ENCODE measurements at places on chromosomes 13 and 19. TPM values are rescaled to one million over a fixed set of nuclear protein-coding genes. Genes with fewer than 3 reads are reported as not detected.

DACH1 gene
- polyA plus RNA-seq = 6.2 TPM

GPR42 gene
- polyA plus RNA-seq = not detected

GRCh38 chr13:40671956-40672764 lies 5.7 kb upstream of the FOXO1 start:
- no peak for DNase-seq

- DNase-seq = no peak
These were observed 957 bp downstream of the NUMBL start for GRCh38 chr19:40689339-40690049.

DNA sequence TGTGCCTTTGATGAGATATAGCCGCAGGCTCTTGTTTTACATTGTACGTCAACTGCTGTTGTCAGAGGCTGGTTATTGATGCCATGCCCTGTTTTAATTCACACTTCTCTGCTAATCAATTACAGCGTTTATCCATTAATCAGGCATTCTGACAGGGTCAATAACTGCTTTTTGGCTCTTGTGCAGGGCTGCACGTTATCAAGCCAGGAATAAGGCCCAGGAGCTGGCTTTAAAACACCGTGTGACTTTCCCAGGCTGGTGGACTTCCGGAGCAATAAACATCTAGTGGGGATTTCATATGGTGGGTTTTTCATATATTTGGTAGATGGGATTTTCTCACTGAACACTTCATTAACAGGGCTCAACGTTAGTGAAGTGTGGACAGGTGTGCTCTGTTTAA lies 221.7 kb downstream of the TM9SF2 start:
- no peak for DNase-seq

- no peak for DNase-seq
These were observed 5.2 kb downstream of the LHFPL6 start for GRCh38 chr13:39597838-39598237.

DNA sequence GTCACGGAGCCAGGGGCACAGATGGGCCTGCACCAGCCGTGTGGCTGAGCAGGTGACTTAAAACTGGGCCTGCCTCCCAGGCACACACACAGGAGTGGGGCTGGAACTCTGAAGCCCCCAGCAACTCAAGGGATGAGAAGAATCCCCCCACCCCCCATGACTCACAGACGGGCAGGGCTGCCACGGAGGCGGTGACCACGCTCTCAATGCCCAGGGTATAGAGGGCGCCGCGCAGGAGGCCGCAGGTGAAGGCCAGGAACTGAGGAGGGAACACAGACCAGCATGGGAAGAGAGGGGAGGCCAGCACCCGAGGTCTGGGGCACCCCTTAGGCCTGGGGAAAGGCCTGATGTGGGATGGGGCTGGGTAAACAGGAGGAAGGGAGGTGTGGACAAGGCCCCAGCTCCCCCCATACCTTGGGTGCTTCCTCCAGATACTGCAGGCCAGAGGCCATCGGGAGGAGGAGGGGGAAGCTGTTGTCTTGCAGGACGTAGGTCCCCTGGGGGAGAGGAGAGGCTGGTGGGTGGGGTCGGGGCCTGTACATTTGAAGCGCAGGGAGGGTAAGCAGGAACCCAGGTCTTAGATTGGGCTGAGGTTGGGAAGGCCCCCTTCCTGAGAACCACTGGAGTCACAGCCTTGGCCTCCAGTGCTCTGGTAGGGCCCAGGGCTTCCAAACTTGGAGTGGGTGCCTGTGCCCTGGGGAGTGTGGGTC lies 3.1 kb upstream of the NKPD1 start:
- no peak for DNase-seq
